ENCODE measurements at places on chromosomes 7 and 10.
A peak's percentile ranks its signal among the peaks of the same experiment; 100 is the strongest.

GRCh38 chr10:58853668-58854067, 322.8 kb upstream of the PHYHIPL start:
- no peak overlapping the region for H3K27ac ChIP-seq
- no peak for DNase-seq
- H3K36me3 ChIP-seq = no peaks in the 10 kb centered on the region
- no peaks in the 10 kb centered on the region for H3K4me1 ChIP-seq
- H3K27me3 ChIP-seq = no peaks in the 10 kb centered on the region

GRCh38 chr7:123472327-123472726, 62.1 kb downstream of the IQUB start:
- H3K4me1 ChIP-seq = no peaks in the 10 kb centered on the region
- H3K27ac ChIP-seq = no peak overlapping the region
- H3K36me3 ChIP-seq = peaks cover 11% of the 10 kb centered on the region
- H3K4me3 ChIP-seq = no peak overlapping the region
- H3K27me3 ChIP-seq = peaks cover 13% of the 10 kb centered on the region
- no peak for DNase-seq

- peaks cover 15% of the 10 kb centered on the region for H3K36me3 ChIP-seq
- H3K4me3 ChIP-seq = peak overlapping the region; percentile 15
- H3K27me3 ChIP-seq = peaks cover 85% of the 10 kb centered on the region
- no peak for DNase-seq
These were observed 565 bp upstream of the INA start for GRCh38 chr10:103276251-103276895.

DNA sequence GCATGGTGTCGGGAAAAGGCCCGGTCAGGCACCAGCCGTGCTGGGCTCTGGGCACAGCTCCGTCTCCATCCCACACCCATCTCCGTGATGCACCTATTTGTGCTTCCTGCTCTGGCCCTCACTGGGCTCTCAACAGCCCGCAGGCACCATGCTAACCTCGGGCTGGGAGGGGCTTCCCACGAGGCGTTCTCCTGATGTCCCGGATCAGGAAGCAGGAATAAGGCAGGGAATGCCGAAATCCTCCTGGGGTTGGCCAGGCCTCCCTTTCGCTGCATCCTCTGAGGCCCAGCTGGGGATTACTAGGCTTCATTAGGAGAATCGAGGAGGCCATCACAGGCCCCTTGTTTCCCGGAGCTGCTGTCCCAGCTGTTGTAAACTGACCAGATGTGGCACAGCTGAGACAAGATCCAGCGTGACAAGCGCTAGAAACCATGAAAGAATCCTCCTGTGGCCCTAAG, 72.0 kb downstream of the FAM53B start:
- H3K4me3 ChIP-seq = no peak overlapping the region
- H3K27ac ChIP-seq = peak overlapping the region; percentile 35
- H3K36me3 ChIP-seq = no peaks in the 10 kb centered on the region
- H3K4me1 ChIP-seq = peaks cover 48% of the 10 kb centered on the region
- DNase-seq = no peak
- no peaks in the 10 kb centered on the region for H3K27me3 ChIP-seq

DNA sequence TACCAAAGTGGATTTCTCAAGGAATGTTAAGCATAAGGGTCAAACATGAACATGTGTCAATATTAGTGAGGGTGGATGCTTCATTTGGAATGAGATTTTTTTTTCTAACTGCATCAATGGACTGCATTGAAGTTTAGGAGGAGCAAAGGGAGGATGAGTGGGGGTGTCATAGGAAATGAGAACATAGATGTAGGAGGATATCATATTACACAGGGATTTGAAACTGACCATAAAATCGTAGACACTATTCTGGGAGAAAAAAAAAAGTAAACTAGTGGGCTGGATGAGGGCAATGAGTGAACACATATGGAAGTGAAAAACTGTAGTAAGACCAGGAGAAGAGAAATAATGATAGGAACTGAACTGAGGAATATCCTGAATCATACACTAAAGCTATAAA, 109.4 kb downstream of the SEMA3A start:
- H3K27me3 ChIP-seq = no peaks in the 10 kb centered on the region
- no peak overlapping the region for H3K27ac ChIP-seq
- no peak overlapping the region for H3K4me3 ChIP-seq
- no peak for DNase-seq

- H3K27ac ChIP-seq = no peak overlapping the region
- peaks cover 2% of the 10 kb centered on the region for H3K27me3 ChIP-seq
- H3K4me1 ChIP-seq = peaks cover 3% of the 10 kb centered on the region
- DNase-seq = no peak
These were observed 148.1 kb upstream of the ZNF32 start for GRCh38 chr10:43796781-43797180.

DNA sequence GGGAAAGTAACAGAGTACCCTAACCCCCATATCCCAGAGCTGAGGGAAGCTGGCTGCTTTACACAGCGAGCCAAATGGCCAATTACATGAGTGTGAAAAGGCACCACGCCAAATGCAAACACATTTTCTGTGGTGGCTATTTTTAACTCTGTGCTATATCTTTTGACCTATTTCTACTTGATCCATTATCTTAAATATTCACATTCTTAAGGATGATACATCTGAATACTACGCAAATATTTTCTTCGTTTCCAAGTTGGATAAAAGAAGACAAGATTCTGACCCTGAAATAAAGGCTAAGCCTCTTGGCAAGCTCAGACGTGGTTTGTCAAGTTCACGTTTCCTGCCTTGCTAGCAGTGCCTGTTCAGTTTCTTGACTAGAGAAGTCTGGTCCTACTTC, 146.7 kb upstream of the TMEM196 start:
- H3K4me1 ChIP-seq = no peaks in the 10 kb centered on the region
- no peak overlapping the region for H3K4me3 ChIP-seq
- no peak for DNase-seq
- peaks cover 3% of the 10 kb centered on the region for H3K27me3 ChIP-seq
- H3K27ac ChIP-seq = no peak overlapping the region

DNA sequence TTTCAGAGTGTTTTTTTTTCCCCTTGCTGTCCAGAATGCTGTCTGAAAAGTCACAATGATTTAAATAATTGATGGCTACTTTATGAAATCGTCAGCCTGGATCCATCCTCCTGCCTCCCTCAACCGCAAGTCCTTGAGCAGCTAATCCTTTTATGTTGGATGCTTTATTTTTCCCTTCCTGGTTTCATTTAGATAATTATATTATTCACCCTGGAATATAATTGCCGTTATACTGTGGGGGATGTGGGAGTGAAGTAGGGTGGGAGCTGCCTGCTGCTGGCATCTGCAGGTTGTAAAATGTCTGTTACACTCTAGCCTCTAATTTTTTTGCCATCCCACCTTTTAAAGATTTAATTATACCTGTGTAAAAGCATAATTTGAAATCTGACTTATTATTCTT, 290.5 kb upstream of the LRGUK start:
- peaks cover 33% of the 10 kb centered on the region for H3K36me3 ChIP-seq
- no peaks in the 10 kb centered on the region for H3K27me3 ChIP-seq
- DNase-seq = no peak
- peaks cover 1% of the 10 kb centered on the region for H3K4me1 ChIP-seq

DNA sequence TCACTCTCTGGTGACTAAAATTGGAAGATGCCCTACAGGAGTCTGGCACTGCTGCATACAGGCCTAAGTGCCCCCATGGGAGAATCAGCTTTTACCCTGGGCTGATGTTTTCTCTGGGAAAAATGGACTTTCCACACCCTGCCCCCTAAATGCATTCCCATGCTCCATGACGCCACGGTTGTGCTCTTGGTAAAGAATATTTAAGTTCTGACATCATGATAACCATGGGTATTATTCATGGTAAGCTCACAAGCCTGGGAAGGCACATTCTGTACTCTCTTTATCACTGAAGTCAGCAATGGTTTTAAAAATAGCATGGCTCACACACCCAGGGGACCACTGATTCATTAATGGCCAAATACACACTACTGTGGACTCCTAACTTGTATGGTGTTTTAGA, 43.4 kb downstream of the HIPK2 start:
- no peak overlapping the region for H3K4me3 ChIP-seq
- no peaks in the 10 kb centered on the region for H3K27me3 ChIP-seq
- DNase-seq = no peak
- no peaks in the 10 kb centered on the region for H3K36me3 ChIP-seq
- H3K27ac ChIP-seq = peak overlapping the region; percentile 22

DNA sequence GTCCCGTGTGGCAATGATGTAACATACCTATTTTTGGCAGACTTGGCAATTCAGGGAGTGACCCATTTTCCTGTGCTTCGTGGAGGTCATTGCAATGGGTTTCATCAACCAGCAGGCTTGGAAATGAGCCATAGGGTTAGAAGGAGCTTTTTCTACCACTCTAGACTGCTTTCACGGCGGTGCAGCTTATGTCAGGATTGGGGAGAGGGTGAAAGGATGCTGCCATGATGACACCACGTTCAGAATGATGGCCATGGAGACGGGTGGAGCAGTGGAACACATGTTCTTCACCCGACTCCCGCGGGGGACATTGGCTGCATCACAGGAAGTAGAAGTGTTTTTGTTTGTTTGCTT, 220.2 kb downstream of the EMX2 start:
- no peak overlapping the region for H3K4me3 ChIP-seq
- DNase-seq = no peak
- H3K36me3 ChIP-seq = no peaks in the 10 kb centered on the region
- H3K27ac ChIP-seq = no peak overlapping the region

GRCh38 chr10:113979409-113979808, 64.3 kb upstream of the ADRB1 start:
- DNase-seq = no peak
- peaks cover 11% of the 10 kb centered on the region for H3K4me1 ChIP-seq
- H3K4me3 ChIP-seq = no peak overlapping the region

- peak overlapping the region; percentile 92 for H3K4me3 ChIP-seq
- peaks cover 16% of the 10 kb centered on the region for H3K4me1 ChIP-seq
- no peaks in the 10 kb centered on the region for H3K27me3 ChIP-seq
- DNase-seq = no peak
- H3K36me3 ChIP-seq = no peaks in the 10 kb centered on the region
These were observed 2.9 kb upstream of the TRIM8 start for GRCh38 chr10:102641402-102641801.

DNA sequence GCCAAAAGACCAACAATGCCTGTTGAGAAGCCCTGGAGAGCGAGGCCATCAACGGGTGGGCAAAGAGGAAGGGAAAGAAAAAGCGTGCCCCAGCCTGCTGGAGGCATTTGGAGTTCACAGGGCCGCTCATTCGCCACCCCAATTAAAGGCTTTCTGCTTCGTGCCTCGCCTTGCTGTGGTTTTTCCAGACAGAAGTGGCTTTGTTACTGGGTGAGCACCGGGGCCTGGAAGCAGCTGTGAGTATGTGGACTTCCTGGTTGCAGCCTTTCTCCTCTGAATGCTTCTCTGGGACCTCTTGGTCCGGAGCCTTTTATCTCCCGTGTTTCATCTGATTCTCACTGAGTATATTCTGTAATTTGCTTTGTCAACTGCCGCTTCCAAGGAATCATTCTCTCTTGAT, 118.1 kb upstream of the EGR2 start:
- no peaks in the 10 kb centered on the region for H3K36me3 ChIP-seq
- H3K4me1 ChIP-seq = no peaks in the 10 kb centered on the region
- H3K27ac ChIP-seq = no peak overlapping the region
- H3K27me3 ChIP-seq = peaks cover 3% of the 10 kb centered on the region

DNA sequence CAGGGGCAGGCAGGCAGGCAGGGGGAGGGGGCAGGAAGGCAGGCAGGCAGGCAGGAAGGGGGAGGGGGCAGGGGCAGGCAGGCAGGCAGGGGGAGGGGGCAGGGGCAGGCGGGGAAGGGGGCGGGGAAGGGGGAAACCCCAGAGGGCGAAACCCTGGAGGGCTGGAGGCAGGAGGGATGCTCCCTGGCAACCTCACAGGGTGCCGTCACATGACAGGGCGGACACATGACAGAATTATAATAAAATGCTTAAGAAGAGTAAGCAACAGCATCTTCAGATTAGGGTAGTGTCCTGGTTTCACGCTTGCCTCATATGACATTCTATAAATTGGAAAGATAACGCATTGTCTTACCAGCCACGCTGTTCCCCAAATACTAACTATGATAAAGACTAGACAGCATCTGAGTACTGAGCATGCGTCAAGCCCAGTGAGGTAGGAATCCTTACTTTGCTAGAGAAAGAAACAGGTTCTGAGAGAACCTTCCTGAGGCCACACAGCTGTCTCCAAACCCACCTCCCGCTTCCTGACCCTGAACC, 131.6 kb downstream of the DIP2C start:
- H3K27me3 ChIP-seq = peaks cover 7% of the 10 kb centered on the region
- DNase-seq = no peak
- H3K4me1 ChIP-seq = no peaks in the 10 kb centered on the region
- H3K36me3 ChIP-seq = no peaks in the 10 kb centered on the region
- H3K4me3 ChIP-seq = no peak overlapping the region

DNA sequence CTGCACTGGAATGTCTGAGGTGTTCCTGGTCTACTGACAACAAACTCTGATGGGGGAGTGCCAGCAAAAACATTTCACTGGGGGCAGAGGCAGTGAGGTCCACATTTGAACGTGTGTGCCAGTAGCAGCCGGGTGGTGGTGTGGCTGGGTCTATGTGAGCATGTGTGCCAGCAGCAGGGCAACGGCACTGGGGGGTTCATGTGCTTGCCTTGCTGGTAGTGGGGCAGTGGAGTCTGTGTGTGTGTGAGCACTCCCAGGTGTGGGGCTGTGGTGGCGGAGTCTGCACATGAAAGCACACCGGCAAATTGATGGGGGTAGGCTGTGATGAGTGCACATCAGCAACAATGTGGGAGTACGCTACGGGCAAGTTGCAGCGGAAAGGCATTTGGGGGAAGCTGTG, 49.4 kb upstream of the SORCS1 start:
- H3K27ac ChIP-seq = no peak overlapping the region
- no peaks in the 10 kb centered on the region for H3K27me3 ChIP-seq
- no peak overlapping the region for H3K4me3 ChIP-seq
- H3K4me1 ChIP-seq = no peaks in the 10 kb centered on the region

- DNase-seq = no peak
- H3K27ac ChIP-seq = no peak overlapping the region
- no peak overlapping the region for H3K4me3 ChIP-seq
These were observed 83.6 kb downstream of the MPP7 start for GRCh38 chr10:28219251-28219650.

GRCh38 chr10:26797340-26797739, 63.4 kb downstream of the ABI1 start:
- peaks cover 86% of the 10 kb centered on the region for H3K4me1 ChIP-seq
- no peak for DNase-seq
- H3K4me3 ChIP-seq = no peak overlapping the region
- peaks cover 22% of the 10 kb centered on the region for H3K36me3 ChIP-seq

GRCh38 chr7:123023126-123023525, 27.6 kb upstream of the TAS2R16 start:
- H3K4me3 ChIP-seq = no peak overlapping the region
- no peaks in the 10 kb centered on the region for H3K27me3 ChIP-seq
- DNase-seq = no peak
- no peak overlapping the region for H3K27ac ChIP-seq
- no peaks in the 10 kb centered on the region for H3K4me1 ChIP-seq
- no peaks in the 10 kb centered on the region for H3K36me3 ChIP-seq

GRCh38 chr10:97719602-97720001, 6.1 kb downstream of the MARVELD1 start:
- H3K27ac ChIP-seq = no peak overlapping the region
- no peaks in the 10 kb centered on the region for H3K36me3 ChIP-seq
- no peak overlapping the region for H3K4me3 ChIP-seq
- no peak for DNase-seq
- peaks cover 3% of the 10 kb centered on the region for H3K27me3 ChIP-seq

GRCh38 chr7:107924841-107925504, 34.0 kb downstream of the DLD start:
- peak overlapping the region; percentile 74 for H3K4me3 ChIP-seq
- peaks cover 64% of the 10 kb centered on the region for H3K36me3 ChIP-seq
- DNase-seq = no peak
- H3K27me3 ChIP-seq = no peaks in the 10 kb centered on the region

GRCh38 chr10:70255329-70256299, 22.4 kb upstream of the PPA1 start:
- peaks cover 11% of the 10 kb centered on the region for H3K4me1 ChIP-seq
- DNase-seq = no peak
- peaks cover 2% of the 10 kb centered on the region for H3K36me3 ChIP-seq
- H3K4me3 ChIP-seq = peak overlapping the region; percentile 85
